Activated CD4-positive, alpha-beta T cell treated with anti-CD3 and anti-CD28 coated beads, Interleukin-2, amount 10 ng/mL, durations not matched to agents 24 days and 14 days (primary cell): ENCODE measurements at places on chromosomes 5 and 9. TPM values are rescaled to one million over a fixed set of nuclear protein-coding genes. Genes with fewer than 3 reads are reported as not detected.
A peak's percentile ranks its signal among the peaks of the same experiment; 100 is the strongest.

The GPR150 gene
- 0.33 and 0.56 TPM in 2 replicates for total RNA-seq

DNA sequence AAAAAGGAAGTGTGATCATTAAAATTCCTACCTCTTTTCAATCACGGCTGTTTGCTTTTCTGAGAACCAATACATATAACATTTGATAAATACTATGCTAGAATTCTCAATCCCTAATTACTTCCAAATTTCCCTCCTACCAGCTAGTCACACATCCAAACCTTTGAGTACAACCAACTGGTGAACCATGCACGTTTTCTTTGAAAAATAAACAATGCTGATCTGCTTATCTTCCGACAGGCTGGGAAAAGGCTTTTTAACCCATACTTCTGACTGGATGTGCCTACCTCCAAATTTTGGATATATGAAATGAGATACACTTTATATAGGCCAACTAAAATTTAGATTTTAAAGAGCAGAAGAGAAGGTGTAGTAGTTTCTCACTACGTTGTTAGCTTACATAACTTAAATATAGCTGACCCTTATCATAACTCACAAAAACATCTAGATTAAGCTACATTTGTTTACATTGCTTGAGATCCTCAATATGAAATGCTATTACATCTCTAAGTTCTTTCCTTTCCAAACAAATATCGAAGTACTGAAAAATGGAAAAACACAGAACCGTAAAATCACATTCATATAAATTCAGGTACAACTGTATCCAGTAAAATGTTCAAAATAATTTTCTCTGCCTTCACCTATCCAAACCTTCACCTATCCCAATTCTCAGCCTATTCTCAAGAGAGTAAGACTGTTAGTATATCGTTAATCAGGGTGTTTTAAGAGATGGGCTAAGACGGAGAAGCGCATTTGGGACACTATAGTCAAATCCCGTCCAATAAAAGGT, 2.1 kb downstream of the NR3C1 start:
- H3K4me3 ChIP-seq, result peak overlapping the region; percentile 93
- H3K36me3 ChIP-seq, result peaks cover 33% of the 10 kb centered on the region
- peak overlapping the region; percentile 89 for H3K27ac ChIP-seq
- no peak for DNase-seq
- no peaks in the 10 kb centered on the region for H3K27me3 ChIP-seq

The DDX4 gene
- 0.19 and 0.40 TPM in 2 replicates for total RNA-seq

DNA sequence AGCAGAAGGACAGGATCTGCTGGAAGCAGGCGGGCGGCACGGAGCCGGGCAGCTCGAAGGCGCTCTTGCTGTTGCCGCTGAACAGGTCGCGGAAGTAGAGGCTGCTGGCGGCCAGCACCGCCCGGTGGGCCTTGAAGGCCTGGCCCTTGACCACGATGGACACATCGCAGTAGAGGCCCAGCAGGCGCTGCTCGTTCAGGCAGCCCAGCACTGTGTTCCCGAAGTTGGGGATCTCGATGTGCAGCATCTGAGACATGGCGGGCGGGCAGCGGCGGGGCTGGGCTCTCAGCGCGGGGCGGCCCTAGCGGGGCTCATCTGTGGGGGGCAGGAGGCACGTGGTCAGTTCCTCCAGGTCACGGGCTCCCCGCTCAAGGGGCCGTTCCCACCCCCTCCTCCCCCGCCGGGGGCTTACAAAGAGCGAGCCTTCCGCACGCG, 44.8 kb downstream of the NACC2 start:
- no peak for DNase-seq
- H3K27ac ChIP-seq, result no peak overlapping the region
- no peaks in the 10 kb centered on the region for H3K36me3 ChIP-seq
- H3K4me3 ChIP-seq, result no peak overlapping the region

- H3K27ac ChIP-seq, result no peak overlapping the region
- no peak overlapping the region for H3K4me3 ChIP-seq
- peaks cover 17% of the 10 kb centered on the region for H3K4me1 ChIP-seq
- H3K27me3 ChIP-seq, result peaks cover 9% of the 10 kb centered on the region
Measured at GRCh38 chr5:54942064-54942778, 43.2 kb downstream of the ESM1 start.

The CCDC127 gene
- 7.1 and 7.7 TPM in 2 replicates for total RNA-seq
